ENCODE measurements at places on chromosomes 2 and 18. TPM values are rescaled to one million over a fixed set of nuclear protein-coding genes. Genes with fewer than 3 reads are reported as not detected.

The APCDD1 gene
- total RNA-seq: not detected

The C2orf78 gene
- not detected for total RNA-seq

The STK39 gene
- 28.3 TPM for total RNA-seq

The RAX gene
- not detected for total RNA-seq

The LRP1B gene
- total RNA-seq: not detected

The GYPC gene
- total RNA-seq: 102 TPM

The SNED1 gene
- 3.5 TPM for total RNA-seq

The HOXD11 gene
- not detected for total RNA-seq

The CROCC2 gene
- not detected for total RNA-seq

DNA sequence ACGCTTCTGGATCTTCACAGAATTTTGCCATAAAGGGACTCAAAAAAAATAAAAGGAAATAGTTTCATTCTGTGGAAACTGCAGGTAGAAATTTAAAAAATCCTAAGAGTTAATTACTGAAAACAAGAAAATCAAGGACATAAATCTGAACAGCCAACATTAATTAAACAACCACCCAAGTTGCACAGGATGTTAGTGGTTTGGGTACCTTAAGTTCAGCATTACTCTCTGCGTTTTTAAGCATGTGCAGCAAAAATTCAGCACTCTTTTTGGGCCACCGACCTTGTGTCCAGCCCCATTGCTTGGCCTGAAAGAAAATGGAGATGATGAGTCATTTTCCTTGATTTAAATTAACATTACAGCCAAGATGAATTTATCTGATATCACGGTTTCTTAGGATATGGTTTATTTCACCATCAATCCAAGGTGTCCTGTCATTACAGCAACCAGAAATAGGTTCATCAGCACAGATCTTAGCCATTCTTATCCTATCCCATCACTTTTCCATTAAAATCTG, 3.3 kb upstream of the C18orf32 start:
- peak; percentile 11 for DNase-seq

- DNase-seq: no peak
Observed at GRCh38 chr18:67845035-67845434, 328.5 kb upstream of the DSEL start.

DNA sequence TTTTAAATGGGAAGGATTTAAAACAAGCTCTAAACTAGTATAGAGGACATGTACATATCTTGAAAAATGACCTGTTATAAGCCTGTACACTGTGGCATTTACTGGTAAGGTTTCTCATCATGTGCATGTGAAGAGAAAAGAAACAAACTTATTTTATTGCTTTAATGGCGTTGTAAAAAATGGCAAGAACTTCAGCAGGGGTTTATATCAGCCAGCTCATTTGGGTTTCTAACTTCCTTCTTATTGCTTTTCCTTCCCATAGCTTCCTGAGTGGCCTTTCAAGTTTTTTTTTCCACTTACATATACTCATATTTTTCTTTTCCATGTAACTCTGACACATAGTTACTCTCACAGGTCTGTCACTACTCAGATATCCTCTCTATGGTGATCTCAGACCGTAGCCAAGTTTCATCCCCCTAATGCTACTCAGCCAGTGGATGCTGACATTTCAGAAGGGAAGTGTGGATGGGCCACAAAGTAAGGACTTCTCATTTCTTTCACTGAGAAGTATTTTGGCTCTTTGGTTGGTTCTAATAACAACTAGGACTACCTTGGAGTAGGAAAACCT, 198.2 kb downstream of the PARD3B start:
- DNase-seq: no peak

- no peak for DNase-seq
Observed at GRCh38 chr2:180657054-180657453, 323.4 kb upstream of the UBE2E3 start.

- no peak for DNase-seq
Observed at GRCh38 chr2:81247648-81248047, 943.1 kb upstream of the LRRTM1 start.

GRCh38 chr2:3403587-3404334, 24.3 kb downstream of the TRAPPC12 start:
- DNase-seq: no peak

- no peak for DNase-seq
Observed at GRCh38 chr2:15449556-15450236, 111.4 kb downstream of the NBAS start.

GRCh38 chr2:31997653-31998052, 13.2 kb downstream of the MEMO1 start:
- no peak for DNase-seq

DNA sequence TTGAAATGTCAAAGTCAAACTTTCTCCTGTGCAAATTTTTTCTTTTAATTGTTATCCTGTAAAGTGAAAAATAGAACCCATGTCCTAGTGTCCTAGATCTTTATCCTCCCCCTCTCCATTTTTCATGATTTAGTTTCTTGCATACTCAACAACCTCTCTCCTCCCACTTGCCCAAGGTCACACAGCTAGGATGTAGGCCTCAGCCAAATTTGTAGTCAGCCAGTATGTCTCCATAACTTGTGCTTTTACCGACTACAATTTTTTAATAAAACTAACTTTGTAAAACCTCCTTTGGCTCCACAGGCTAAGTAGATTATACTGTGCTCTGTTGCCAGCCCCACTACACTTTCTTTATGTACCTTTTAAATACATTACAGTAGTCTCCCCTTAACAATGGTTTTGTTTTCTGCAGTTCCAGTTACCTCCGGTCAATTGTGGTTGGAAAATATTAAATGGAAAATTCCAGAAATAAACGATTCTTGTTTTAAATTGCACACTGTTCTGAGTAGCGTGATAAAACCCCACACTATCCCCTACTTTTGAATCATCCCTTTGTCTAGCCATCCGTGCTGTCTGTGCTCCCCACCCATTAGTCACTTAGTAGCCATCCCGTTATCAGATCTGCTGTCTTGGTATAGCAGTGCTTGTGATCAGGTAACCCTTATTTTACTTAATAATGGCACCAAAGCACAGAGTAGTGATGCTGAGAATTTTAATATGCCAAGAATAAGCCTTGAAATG, 22.8 kb downstream of the GULP1 start:
- no peak for DNase-seq

DNA sequence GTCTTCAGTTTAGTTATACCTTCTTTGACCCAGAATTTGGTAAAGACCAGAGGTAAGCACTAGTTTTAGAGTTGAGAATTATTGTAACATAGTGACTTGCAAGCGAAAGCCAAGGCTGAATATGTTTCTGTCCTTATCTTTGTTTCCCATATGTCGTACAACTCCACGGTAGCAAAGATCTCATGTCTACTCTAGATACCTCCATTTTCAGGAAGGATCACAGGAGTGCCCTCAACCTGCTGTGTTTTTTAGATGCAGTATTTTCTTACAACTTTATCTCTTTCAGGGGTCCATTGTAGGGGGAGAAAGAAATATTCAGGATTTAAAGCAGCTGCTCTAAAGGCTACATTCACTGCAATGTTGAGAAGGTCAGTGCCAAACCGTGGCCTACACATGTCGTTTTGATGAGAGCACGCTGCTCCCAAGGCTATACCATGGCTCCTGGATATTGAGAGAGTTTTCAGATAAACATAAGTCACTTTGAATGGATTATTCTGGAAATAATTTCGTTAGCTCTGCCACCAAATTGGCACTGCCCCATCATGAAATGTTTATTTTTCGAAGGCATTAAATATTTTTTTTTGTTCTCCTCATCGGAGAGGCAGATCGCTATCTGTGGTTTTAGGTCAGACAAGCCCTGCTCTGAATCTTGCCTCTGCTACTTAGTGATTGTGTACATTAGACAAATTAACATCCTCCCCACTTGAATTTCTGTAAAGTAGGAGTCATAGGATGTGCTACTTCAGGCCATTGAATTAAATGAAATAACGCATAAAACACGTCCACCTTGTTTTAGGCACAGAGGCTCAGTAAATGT, 2.1 kb downstream of the RHBDD1 start:
- DNase-seq: no peak

DNA sequence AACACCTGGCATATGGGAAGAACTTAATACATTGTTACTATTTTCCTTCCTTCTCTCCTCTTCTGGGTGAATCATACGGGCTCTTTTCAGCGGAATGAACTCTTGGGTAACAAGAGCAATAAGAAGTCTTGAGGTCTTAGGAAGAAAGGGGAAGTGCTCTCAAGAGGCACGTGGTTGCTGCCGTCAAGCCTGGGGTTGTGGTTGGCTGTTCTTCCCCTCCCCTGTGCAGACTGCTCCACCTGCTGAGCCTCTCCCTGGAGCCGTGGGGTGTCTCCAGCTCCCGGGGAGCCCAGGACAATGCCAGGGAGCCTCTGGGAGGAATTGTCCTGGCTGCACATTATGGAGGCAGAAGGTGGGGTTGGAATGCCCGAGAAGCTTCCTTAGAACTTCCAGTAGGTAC, 19.4 kb downstream of the TOGARAM2 start:
- peak; percentile 74 for DNase-seq

GRCh38 chr2:75241696-75242095, 42.4 kb upstream of the TACR1 start:
- DNase-seq: no peak

GRCh38 chr18:10006311-10006893, 92.6 kb downstream of the VAPA start:
- no peak for DNase-seq

- DNase-seq: no peak
Observed at GRCh38 chr18:53753601-53754000, 470.9 kb downstream of the MBD2 start.

DNA sequence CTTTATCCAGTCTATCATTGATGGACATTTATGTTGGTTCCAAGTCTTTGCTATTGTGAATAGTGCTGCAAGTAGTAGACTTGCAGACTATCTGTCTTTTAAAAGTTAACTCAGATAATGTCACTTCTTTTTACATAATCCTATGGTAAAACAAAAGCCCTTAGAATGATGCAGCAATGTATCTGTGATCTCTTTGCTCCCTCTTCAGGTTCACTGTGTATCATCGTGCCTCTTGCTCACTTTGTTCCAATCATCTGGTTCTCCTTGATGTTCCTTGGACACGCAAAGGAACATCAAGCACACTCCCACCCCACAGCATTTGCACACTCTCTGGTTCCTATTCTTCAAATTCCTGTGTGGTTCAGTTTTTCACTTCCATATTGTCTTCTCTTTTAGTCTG, 472.5 kb upstream of the ZNF804A start:
- DNase-seq: no peak

DNA sequence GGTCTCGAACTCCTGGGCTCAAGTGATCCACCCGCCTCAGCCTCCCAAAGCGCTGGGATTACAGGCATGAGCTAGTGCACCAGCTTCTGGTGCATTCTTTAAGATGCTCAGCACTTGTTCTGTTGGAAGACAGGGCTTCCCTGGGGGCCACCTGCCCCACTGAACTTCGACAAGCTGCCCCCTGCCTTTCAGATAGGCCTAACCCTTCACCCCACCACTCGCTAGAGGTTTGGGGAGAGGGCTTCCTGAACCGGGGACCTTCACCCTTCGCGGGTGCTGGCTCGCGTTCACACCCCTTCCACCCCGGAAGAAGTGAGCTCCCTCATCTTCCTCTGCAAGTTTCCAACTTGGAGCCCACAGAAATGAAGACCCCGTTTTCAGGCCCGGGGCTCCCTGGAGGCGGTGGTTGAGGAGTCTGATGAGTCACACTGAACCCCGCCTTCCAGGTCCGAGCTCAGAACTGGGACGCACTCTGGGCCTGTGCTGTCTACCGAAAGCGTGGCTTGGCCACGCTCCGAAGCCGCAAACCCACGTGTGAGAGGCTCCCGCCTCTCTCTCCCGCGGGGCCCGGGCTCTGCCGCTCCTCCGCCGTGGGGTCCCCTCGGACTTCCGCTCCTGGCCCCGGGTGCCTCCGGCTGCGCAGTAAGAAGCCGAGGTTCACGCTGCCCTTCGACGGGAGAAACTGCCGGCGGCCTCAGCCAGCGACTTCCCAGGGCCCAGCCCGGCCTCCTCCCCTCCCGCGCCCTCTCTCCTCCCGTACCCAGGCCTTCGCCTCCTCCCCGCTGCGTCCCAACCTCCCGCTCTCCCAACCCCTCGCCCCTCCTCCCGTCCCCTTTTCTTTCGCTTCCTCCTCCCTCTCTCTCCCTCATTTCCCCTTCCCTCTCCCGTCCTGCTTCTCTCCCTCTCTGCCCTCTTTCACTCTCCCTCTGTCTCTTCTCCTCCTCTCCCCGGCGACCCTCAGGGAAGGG, 47.5 kb upstream of the SP3 start:
- DNase-seq: peak; percentile 27

DNA sequence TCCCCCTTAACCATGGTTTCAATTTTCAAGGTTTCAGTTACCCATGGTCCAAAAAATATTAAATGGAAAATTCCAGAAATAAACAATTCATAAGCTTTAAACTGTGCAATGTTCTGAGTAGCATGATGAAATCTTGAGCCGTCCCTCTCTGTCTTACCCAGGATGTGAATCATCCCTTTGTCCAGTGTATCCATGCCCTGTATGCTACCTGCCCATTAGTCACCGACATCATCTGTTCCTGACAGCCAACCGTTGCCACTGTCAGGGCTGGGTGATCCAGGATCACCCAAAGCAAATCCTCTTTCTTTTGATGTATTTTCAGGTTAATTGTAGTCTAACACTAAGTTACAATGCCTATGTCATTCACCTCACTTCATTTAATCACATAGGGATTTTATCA, 15.7 kb upstream of the OLA1 start:
- DNase-seq: no peak

DNA sequence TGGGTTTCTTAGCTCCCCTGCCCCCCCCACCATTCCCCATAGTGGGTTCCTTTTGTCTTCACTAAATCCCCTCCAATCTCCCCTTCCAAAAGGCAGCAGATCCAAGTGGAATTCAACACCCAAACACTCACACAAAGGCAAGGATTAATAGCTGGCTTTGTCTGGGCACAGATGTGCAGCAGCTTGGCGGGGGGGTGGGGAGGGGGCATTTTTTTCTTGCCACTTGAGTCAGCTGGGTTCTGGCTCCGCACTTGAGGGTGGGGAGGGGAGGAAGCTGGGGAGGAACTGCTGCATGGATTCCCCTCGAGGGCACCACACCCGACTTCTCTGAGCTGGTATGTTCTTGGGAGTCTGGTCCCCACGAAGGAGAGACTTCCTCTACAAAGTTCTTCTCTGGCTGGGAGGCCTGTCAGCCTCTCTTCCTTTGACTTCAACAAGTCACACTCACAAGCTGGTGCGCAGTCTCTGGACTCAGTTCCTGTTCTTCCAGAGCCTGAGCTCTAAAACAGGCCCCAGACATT, 36.0 kb downstream of the SERTAD2 start:
- DNase-seq: no peak

GRCh38 chr2:149042881-149043280, 4.4 kb downstream of the LYPD6B start:
- no peak for DNase-seq

DNA sequence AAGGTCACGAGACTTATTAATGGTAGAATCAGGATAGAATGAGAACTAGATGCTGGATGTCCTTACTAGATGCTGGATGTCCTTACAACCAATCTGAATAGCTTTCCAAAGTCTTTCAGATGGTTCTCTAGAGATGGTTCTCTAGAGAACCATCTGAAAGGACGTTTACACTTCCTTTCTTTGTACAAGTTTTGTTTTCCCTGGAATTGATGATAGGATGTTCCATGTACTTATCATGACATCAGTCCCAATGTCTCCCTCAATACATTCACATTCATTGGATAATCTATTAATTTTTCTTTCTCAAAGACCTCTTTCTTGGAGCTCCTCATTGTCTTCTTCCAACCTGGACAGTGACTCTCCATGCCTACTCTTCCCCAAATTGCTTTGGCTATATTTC, 28.2 kb upstream of the RUFY4 start:
- no peak for DNase-seq

GRCh38 chr2:216033403-216033802, 20.1 kb upstream of the MREG start:
- no peak for DNase-seq

GRCh38 chr18:78583739-78584458, 395.7 kb upstream of the SALL3 start:
- DNase-seq: no peak

GRCh38 chr2:137249463-137250130, 484.3 kb downstream of the THSD7B start:
- DNase-seq: no peak
